ENCODE measurements at places on chromosomes 6 and 20.

DNA sequence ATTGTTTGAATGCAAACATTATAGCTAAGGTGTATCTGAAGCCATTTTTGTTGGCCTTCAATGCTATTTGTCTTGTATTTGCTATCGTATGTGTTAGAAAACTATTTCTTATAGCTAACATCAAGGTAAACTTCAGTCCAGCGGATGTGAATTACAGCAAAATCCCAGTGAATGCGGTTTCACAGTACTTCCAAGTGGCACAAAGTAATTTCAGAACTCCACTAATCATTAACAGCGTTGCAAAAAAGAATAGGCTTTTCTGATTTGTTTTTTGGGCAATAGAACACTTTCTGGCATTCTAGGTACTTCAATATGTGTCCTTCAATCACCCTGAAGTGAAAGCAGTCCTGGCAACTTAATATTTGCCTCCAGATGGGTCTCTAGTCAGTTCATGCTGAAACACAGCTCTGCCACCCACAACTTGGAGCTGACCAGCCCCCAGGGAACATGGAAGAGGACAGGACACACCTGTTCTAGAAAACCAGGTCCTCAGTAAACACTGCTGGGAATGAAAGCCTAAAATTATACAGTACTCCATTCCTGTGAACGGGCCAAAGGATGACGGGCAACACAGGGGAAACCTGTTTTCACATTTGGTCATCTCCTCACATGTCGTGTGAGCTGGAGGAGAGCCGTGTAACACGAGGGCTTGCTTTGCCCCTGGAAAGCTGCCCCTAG, 9.7 kb upstream of the MRPS10 start:
- DNase-seq, result no peak

DNA sequence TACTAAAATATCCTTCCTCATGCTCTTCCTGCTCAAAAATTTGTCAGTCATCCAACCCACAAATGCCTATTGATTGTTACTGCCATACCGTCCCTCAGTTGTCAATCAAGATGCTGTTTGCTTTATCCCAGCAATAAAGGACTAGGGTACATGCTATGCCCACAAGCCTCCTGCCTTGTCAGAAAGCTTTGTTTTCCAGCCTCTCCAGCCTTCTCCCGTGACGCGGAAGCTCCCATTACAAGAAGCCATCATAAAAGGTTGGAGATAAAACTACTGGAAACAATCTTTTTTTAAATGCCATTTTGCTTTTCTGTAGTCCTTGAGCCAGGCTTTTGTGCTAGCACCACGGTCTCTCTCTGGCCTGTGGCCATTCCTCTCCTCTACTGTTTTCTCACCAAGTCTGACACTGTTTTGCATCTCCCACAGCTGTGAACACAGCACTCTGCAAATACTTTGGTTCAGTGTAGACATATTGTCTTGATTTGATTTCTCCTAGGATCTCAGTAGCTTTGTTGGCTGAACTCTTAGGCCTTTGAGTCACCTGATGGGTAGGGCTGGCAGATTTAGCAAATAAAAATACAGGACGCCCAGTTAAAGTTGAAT, 495.7 kb upstream of the JARID2 start:
- no peak for DNase-seq

GRCh38 chr6:54291146-54291545, 17.1 kb upstream of the TINAG start:
- DNase-seq, result no peak

DNA sequence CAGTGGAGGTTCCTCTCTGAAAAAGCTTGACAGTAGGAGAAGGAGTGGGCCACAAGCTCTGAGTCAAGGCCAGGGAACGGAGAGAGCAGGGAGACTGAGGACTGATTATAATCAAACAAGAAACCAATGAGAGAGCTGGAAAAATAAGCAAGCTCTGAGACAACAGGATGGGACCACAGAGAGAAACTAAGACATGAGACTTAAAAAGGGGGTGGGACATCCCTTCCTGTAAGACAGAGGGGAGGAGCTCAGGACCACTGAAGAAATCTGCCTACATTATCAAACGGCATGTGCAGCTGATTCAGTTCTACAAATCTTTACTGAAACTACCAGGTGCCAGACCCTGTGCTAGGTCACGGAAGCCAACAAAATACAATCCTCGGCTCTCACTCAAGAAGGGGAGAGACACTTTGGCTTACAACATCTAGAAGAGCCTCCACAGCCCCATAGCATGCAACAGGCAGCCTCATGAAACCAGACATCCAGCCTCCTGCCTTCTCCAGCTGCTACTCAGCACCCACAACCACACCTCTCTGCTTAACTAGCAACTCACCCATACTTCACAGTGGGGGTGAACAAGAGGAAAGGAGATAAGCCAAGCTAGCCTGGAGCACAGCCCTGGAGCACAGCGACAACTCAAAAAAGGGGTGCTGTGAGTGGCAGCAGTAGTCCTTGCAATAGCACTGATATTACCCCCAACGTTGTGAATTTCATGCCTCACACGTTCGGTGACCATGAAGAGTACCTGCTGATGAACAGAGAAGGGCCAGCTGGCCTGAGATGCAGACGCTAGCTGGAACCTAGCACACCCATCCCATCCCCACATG, 39.1 kb upstream of the ANKRD60 start:
- DNase-seq, result no peak

DNA sequence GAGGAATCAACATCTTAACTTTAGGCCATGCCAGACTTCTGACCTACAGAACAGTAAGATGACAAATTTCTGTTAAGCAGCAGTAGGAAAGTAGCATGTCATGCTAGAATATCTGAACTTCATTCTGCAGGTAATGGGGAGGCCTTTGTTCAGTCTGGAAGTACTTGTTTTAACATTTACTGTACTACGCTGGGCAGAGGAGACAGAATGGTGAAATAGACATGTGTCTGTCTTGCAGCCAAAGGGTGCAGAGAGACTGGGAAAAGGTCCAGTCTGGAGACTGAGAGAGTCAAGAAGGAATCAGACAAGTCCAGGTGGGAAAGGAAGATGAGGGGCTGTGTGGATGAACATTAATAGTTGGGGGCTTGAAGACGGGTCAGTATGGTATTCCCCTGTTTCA, 17.5 kb upstream of the ZBTB2 start:
- no peak for DNase-seq

- no peak for DNase-seq
Observed at GRCh38 chr6:301526-301925, 9.2 kb downstream of the DUSP22 start.

- no peak for DNase-seq
Observed at GRCh38 chr20:23368316-23369071, 6.5 kb downstream of the GZF1 start.

DNA sequence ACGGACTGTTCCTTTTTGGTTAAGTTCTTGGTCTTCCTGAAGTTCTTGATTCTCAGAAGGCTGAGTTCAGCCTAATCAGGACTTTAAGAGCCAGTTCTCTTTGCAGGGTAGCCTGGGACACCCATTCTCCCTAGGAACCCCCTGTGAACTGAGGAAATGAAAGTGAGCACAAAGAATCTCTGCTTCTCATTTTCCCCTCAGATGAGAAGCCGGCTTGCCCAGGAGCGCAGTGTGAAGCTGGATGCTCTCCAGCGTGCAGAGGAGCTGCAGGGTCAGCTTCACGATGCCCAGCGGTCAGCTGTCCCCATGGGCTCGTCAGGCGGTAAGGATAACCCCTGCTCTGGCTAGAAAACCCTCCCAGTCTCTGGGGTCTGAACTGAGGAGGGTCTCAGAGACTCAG, 34.0 kb downstream of the CD164 start:
- DNase-seq, result no peak

DNA sequence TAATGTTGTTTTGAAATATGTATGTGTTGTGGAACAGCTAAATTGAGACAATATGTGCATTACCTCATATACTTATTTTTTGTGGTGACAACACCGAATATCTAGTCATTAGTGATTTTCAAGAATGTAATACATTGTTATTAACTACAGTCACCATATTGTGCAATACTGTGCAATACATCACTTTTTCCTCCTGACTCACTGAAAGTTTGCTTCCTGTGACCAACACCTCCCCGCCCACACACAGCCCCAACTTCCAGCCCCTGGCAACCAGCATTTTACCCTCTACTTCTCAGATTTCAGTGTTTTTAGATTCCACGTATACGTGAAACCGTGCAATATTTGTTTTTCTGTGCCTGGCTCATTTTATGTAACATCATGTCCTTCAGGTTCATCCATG, 627.9 kb downstream of the PRKN start:
- peak; percentile 71 for DNase-seq

- no peak for DNase-seq
Observed at GRCh38 chr6:127914240-127914639, 13.4 kb upstream of the THEMIS start.

- no peak for DNase-seq
Observed at GRCh38 chr6:79742030-79742429, 110.9 kb downstream of the SH3BGRL2 start.

DNA sequence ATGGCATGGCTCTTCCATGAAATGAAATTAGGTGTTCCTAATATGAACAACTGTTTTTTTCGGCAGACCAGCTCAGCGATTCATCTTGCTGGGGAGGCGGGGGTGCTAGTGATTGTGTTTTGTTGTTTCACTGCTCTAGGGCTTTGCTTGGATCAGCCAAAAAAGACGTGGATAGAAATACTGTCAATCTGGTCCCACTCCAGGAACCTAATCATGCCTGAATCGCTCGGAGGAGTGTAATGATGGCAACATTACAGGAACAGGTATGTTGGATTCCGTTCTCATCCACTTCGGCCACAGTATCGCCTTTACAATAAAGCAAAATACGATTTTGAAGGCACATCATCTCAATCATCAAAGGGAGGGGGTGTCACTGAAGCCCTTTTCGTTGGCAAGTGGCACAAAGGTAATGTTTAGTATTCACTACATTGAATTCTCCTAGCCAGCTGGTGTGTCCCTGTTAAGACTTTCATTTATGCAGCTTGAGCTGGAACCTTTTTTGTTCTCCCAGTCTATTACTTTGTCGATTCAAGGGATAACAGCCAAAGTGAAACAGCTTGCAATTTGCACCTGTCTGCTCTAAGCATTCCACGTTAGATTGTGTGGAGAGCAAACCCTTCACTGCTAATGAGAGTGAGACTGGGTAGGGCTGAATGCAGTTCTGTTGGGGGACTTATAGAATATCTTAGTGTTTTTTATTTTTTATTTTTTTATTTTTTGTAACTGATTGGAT, 477.7 kb downstream of the TFAP2A start:
- no peak for DNase-seq

GRCh38 chr20:44770484-44771171, 25.0 kb downstream of the KCNK15 start:
- DNase-seq, result no peak

GRCh38 chr6:117637770-117638169, 35.5 kb upstream of the GOPC start:
- no peak for DNase-seq

DNA sequence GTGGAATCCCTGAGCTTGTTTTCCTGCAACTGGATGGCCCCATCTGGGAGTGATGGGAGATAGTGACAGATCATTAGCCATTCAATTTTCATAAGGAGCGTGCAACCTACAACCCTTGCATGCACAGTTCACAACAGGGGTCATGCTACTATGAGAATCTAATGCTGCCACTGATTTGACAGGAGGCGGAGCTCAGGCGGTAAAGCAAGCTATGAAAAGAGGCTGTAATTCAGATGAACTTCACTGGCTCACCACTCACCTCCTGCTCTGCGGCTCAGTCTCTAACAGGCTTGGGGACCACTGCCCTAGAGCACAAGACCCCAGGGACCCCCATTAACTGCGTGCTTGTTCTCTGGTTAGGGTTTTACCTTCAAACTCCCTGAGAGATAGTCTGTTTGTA, 12.4 kb upstream of the TREML4 start:
- DNase-seq, result no peak

DNA sequence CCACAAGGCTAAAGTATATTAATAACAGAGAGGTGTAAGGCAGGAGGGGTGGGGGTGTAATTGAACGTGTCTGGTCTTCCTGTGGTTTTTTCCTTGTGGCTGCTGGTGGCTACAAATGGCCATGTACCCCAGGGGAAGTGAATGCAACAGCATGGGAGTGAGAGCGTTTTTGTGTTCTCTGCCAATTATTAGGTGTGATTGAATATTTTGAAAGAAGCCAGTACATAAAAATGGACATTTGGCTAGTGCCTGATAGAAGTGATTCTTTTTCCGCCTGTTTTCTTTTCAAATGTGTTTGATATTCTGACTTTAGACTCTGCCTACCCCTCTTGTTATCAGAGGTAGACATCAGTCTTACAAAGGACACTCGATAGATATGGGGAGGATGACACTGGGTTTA, 141.3 kb downstream of the PRL start:
- DNase-seq, result no peak

DNA sequence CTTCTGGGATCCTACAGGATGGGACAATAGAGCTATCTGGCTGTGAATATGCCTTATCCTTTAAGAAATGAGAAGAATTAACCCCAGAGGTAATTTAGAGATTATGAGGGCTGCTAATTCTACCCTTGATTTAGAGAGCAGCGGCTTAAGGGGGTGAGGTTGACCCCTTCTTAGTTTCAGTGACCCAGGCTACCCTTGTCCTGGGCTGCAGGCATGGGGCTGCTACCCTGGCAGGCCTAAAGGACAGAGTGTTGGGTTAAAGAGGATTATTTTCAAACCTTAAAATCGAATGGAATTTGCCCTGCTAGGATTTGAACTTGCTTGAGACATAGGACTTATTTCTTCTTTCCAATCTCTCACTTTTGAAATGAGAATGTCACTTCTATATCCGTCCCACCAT, 1343.4 kb downstream of the HACE1 start:
- no peak for DNase-seq

- no peak for DNase-seq
Observed at GRCh38 chr6:169173532-169174268, 79.9 kb downstream of the THBS2 start.

GRCh38 chr20:1802385-1803060, 92.7 kb upstream of the SIRPA start:
- DNase-seq, result no peak

- no peak for DNase-seq
Observed at GRCh38 chr20:17965042-17965697, 3.4 kb downstream of the SNX5 start.

DNA sequence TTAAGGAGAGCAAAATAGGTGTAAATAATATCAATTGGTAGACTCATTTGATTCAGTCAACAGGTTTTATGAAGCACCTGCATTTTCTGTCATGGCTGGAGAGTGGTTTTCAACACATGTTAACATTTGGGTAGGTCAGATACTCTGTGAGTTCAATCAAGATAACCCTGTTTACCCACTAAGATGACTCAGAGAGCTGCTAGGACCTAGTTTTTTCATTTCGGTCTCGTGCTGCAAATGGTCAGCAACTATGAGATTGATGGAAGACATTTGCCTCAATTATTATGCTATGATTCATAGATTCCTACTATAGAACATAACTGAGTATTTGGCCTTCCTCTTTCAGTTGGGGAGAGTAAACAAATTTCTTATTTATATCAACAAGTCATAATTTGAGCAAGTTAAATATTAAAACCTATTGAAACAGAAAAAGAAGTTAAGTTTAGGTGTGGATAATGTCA, 391.4 kb upstream of the CITED2 start:
- no peak for DNase-seq

GRCh38 chr20:46004889-46005473, 3.7 kb upstream of the MMP9 start:
- no peak for DNase-seq

- DNase-seq, result no peak
Observed at GRCh38 chr6:1324936-1325335, 13.0 kb downstream of the FOXQ1 start.

GRCh38 chr20:6812530-6812929, 45.0 kb downstream of the BMP2 start:
- DNase-seq, result no peak

- DNase-seq, result no peak
Observed at GRCh38 chr20:39568109-39568508, 606.0 kb downstream of the DHX35 start.

Measured in retinal pigment epithelial cell (primary cell).